Natural killer cell (primary cell): ENCODE measurements at places on chromosomes 13 and 19. TPM values are rescaled to one million over a fixed set of nuclear protein-coding genes. Genes with fewer than 3 reads are reported as not detected.

DNA sequence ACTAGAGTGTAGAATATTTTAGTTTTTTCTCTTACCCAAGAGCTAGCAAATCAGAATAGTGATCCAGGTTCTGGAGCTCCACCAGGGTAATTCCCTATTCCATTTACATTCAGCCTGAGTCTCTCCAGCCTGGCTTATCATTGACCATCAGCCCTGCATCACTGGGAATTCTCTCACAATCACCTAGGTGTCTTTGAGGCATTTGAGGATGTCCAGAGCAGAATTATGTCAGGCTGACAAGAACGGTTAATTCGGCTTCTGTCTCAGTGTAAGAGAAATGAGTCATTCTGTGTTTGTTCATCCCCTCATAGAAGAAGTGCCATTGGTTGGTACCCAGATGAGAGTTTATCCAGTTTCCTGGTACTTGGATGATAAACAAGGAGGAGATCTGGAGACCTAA is 180.5 kb downstream of the ZNF737 start:
- DNase-seq, result no peak

DNA sequence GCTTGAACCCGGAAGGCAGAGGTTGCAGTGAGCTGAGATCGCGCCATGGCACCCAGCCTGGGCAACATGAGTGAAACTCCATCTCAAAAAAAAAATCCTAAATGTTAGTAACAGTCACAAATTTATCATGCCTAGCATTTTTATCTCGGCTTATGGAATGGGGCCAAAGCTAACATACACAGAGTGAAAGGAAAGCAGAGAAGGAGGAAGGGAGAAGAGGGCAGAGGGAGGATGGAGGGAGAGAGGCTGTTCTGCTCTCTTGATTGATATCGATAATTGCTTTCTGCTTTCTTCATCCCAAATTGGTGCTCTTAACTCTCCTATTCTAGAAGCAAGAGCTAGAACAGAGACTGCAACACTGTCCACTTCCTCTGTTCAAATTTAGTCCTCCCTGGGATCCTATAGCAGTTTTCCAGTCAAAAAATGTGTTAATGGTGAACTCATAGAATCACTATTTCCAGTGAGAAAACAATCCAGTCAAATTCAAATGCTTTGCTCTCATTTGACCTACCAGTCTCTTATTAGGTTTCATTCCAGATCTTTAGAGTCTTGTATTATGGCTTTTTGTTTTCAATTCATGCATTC is 15.8 kb upstream of the TUBGCP3 start:
- DNase-seq, result no peak

GRCh38 chr13:98258226-98258625 is 81.2 kb upstream of the RNF113B start:
- no peak for DNase-seq

- no peak for DNase-seq
Observed at GRCh38 chr19:19446655-19447437, 41.4 kb downstream of the GATAD2A start.

DNA sequence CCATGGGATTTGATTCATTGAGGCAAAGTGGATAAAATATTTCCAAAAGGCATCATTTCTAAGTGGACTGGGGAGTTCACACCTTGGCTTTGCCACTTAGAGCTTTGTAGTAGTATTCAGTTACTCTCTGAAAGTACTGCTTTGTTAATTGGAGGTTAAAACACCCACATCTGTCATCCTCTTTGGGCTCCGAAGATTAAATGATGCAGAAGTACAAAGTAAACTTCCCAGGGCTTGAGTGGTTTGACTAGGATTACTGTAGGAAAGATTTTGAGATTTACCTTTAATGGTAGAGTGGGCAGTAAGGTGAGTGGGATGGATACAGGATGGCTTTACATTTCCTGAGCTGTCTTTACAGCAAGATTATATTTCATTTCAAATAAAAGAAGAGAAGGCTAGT is 42.4 kb downstream of the WASF3 start:
- no peak for DNase-seq

Gene CBLC
- total RNA-seq, result not detected

Gene ZSWIM4
- total RNA-seq, result 5.9 TPM

Gene ATP8A2
- total RNA-seq, result 0.59 TPM

Gene CACNA1A
- 0.85 TPM for total RNA-seq
